NAMALWA (cell line): ENCODE measurements at places on chromosomes 2 and 18.

- DNase-seq = no peak
Measured at GRCh38 chr18:49704334-49704733, 109.0 kb downstream of the ACAA2 start.

GRCh38 chr2:113278742-113279139 is at the start of gene PAX8:
Gene PAX8, minus strand, starts transcription at chr2:113278921. Its CDS starts 527 bp downstream, at chr2:113278394.
- no peak for DNase-seq

DNA sequence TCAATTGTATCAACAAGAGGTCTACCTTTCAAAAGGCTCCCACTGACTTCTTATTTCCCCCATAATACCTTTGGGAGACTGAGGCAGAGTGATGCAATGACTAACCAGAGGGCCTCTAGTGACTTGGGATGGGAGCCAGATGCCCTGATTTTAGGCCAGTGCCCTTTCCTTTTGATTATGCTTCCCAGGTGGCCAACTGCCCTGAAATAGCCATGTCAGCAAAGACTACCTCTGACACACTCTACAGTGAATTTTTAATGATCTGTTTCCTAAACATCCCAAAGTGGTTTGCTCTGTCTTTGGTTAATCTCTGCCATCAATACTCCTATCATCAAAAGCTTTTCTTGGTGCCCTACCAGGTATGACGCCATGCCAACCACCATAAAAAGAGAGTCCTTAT is 65.9 kb upstream of the ZFP36L2 start:
- no peak for DNase-seq

DNA sequence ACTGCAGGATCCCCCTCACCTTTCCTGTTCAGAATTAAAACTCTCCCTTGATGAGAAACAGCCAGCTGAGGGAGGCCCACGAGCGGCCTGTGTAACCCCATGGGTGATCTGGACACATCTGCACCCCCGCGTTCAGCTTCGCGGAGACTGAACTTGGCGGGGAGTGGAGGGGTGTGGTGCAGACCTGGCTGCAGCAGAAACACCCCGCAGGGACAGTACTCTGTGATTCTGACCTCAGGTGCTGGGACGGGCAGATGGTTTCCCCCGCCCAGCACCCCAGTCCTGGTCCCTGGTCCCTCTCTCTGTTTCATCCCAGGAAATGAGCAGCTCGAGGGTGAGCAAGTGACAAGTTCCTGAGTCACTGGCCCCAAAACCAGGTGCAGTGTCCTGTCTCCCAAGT is 41.2 kb downstream of the GBX2 start:
- no peak for DNase-seq

GRCh38 chr2:23680951-23681350 is 246.0 kb downstream of the ATAD2B start:
- no peak for DNase-seq

DNA sequence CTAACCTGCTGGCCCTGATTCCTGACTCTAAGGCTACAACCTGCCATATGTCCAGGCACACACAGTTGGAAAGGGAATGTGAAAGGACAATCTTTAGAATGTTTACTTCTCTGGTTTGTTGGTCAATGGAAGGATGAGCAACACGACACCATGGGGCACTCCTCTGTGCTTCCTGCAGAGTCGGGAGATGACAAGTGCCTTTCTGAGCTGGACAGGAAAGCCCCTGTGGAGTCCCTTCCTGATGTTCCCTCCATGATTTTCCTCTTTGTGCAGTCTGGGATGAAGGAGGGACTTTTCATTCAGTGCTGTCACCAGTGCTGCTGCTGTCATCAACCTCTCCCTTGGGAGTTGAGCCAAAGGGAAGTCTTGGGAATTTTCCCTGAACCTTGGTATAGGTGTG is 22.6 kb upstream of the SERPINB7 start:
- no peak for DNase-seq

DNA sequence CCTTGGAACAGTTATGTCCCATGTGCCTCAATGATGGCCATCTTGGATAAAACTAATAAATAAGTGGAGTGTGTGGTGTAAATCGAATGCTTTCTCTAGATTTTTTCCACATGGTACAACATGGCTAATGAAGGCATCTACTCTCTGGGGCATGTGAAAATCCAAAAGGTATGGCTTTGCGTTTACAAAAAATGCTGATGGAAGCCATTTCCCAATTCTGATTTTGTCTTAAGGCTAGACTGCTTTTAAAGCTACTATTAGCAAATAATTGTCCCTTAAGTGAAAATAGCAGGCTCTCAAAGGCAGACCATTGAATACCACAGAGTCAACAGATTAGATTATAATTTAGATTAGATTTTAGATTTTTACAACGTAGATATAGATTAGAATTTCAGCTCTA is 183.7 kb downstream of the LRRTM1 start:
- no peak for DNase-seq

DNA sequence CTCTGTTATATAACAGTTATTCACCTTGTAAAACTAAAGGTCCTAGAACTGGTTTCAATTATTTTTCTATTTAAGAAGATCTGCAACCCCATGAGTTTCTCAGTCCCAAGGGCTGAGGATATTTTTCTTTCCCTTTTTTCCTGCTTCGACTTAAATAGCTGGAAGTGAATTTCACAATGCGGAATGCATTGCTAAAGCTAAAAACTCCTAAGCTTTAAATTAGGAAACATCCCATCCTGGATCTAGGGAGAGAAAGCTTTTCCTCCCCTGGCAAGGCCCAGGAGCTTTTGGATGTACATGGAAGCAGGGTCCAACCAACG is 1.4 kb downstream of the RFX8 start:
- no peak for DNase-seq

GRCh38 chr2:134504586-134505336 is 214.0 kb downstream of the TMEM163 start:
- no peak for DNase-seq

- no peak for DNase-seq
Measured at GRCh38 chr2:180705122-180705521, 275.3 kb upstream of the UBE2E3 start.

DNA sequence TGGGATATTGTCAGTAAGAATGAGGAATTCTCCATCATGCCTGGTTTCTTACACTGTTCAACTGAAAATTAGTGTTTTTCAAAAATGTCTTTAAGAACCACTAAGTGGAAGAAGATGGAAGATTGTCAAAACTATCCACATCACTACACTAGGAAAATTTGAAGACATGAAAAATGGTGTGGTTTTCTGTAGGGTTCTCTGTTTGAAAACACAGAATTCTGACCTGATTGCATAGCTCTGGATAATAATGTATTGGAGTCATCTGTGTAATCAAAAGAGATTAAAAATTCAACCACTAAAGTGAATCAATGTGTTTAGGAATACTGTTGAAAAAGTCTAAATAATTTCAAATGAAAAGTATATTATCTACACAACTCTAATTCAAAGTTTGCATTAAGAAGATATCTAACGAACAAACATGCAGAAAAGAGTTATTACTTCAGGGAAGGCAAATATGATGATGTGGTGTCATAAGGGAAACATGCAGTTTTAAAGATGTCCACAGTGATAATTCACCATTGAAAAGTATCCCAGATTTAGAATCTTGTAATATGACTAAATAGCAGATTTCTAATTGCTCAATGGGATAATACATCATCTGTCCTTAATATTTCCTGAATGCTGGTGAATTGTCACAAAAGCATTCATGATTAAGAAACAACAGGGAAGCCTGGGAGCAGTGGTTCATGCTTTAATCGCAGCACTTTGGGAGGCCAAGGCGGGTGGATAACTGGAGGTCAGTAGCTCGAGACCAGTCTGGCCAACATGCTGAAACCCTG is 116.9 kb downstream of the ERBB4 start:
- no peak for DNase-seq

DNA sequence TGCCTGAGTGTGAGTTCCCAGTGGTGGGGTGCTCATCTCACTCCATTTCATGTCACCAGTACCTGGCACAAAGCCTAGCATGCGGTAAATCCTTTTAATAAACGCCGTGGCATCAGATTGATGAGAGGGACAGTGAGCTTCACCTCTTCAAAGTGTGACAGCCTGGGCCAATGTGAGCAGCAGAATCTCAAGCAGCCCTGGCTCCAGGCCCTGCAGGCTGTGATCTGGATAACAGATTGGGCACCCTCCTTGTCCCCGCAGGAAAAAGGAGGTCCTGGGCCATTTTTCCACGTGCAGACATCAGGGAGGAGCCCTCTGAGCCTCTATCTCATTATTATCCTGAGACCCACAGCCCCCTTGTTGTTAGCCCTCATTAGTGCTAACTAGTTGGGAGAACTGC is 34.8 kb downstream of the TET3 start:
- no peak for DNase-seq
